Activated T-cell treated with anti-CD3 and anti-CD28 coated beads for 1 hour (primary cell): ENCODE measurements at places on chromosomes 5 and 9.
A peak's percentile ranks its signal among the peaks of the same experiment; 100 is the strongest.

DNA sequence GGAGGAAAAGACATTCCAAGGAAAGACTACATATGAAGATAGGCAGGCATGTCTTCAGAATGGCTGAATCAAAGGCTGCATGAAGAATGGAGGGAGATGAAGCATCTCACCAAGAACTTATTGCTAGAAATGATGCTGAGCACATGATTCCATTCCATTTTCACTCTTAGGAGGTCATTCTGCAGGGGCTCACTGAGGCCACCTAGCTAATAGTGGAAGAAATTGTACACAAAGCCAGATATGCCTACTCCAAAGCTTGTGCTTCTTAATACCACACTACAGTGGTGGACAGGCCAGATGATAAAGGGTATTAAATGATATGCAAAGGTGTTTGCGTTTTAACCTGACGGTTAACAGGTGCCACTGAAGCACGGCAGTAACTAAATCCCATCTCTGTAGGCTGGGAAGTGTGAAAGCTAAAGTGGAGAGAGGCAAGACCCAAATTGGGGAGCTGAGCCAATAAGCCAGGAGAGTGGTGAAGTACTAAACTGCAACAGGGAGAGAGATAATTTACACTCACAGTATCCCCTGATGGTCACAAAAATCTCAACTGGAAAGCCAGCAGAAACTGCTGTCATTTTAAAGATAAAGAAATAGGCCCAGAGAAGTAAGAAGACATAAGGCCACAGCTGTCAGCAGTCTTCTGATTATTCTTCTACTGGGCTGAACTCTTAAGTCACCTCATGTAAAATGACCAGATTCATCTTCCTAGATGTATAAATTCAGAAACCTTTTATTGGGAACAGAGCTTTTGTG, 14.6 kb downstream of the NDUFA8 start:
- no peak for DNase-seq

DNA sequence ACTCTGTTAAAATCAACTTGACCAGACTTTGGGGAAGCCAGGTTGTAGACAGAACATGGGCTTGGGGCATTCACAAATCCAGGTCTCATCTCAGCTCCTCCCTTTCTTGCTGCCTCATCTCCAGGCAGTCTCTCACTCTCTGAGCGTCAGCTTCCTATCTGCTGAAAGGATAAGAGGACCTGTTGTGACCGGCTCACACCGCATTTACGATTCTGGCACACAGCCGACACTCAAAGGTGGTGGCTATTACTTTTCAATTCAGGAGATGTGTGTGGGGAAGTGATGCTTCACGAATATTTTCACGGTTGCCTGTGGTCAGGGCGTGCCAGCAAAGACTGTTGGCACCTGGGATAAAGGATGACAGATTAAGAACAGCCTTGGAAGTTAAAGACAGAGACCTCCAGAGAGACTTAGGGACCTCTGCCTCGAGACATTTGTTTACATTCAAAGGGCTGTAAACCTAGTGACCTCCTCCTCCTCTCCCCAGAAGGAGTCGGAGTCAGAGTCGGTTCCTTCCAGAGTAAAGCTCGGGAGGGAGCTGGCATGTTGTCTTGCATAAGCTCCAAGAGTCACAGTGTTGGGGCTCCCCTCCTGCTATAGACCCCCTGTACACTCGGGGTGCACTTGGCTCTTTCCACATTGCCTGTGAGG, 83.2 kb downstream of the AK8 start:
- no peak for DNase-seq

GRCh38 chr5:372556-372995, 51.1 kb downstream of the AHRR start:
- DNase-seq = no peak

- no peak for DNase-seq
Measured at GRCh38 chr9:115211413-115212124, 93.6 kb upstream of the TNC start.

GRCh38 chr9:132769906-132770769, 99.9 kb downstream of the GTF3C4 start:
- DNase-seq = peak; percentile 51
